Transverse colon (tissue), 4 donors: ENCODE measurements at places on chromosomes 6 and 20. TPM values are rescaled to one million over a fixed set of nuclear protein-coding genes. Genes with fewer than 3 reads are reported as not detected.

HLA-DQB1 gene
- total RNA-seq = 0.14 TPM

TREM2 gene
- not detected for total RNA-seq

LHFPL5 gene
- not detected for total RNA-seq

RIMS1 gene
- not detected for total RNA-seq

RAET1G gene
- total RNA-seq = not detected
